ENCODE measurements at places on chromosomes 4 and X.

GRCh38 chr4:10180927-10181744 is 64.5 kb upstream of the WDR1 start:
- no peak for DNase-seq

GRCh38 chr4:1004557-1005485 is 6.6 kb upstream of the FGFRL1 start:
- no peak for DNase-seq

- peak; percentile 62 for DNase-seq
These were observed 50.0 kb upstream of the TRIM2 start for GRCh38 chr4:153154007-153154975.

DNA sequence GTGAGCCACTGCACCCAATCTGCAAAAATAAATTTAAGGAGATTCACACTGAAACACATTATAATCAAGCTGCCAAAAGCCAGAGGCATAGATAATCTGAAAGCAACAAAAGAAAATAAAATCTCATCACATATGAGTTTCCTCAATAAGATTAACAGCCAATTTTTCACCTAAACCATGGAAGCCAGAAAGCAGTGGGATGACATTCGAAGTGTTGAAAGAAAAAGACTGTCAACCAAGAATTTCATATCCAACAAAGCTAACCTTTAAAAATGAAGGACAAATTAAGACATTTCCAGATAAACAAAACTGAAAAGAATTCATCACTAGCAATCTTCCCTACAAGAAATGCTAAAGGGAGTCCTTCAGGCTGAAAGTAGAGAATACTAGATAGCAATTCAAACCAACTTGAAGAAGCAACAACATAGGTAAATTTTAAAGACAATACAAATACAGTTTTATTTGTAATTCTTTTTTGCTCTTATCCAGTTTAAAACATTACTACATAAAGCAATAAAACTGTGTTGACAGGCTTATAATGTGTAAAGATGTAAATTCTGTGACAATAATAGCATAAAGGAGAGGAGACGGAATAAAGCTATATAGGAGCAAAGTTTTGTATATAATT is 23.1 kb upstream of the KLHL8 start:
- no peak for DNase-seq

- peak; percentile 45 for DNase-seq
These were observed 832.5 kb upstream of the GRID2 start for GRCh38 chr4:91471280-91471679.

GRCh38 chr4:133320576-133321170 is 171.6 kb downstream of the PCDH10 start:
- no peak for DNase-seq
